ENCODE measurements at places on chromosomes 6 and 20. TPM values are rescaled to one million over a fixed set of nuclear protein-coding genes. Genes with fewer than 3 reads are reported as not detected.

DNA sequence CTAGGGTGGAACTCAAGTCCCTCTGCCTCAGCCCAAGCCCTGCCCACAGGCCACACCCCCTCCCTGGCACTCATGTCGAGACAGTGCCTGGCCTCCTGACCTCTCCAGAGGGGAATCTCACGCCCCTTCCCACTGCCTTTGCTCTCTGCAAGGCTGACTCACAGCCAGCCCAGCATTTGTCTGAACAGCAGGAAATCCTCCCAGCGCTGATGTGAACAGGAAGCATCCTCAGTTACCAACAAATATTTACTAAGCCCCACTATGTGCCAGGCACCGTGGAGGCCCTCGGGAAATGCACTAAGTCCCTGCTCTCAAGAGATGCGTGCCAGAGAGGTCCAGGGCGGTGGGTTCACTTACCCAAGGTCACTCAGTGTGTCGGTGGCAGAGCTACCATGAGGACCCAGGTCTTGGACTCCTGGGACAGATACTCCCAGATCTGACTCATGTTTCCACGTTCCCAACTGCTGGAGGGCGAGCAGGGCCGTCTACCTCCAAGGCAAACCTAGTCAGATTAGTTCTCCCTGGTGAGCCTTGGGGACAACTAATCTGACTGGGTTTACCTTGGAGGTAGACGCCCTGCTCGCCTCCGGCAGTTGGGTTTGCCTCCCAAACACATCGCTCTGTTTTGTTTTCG, 7.8 kb downstream of the ADA start:
- peaks cover 69% of the 10 kb centered on the region for H3K4me1 ChIP-seq
- DNase-seq: peak; percentile 70
- H3K4me3 ChIP-seq: peak overlapping the region; percentile 72
- H3K27ac ChIP-seq: peak overlapping the region; percentile 90

DNA sequence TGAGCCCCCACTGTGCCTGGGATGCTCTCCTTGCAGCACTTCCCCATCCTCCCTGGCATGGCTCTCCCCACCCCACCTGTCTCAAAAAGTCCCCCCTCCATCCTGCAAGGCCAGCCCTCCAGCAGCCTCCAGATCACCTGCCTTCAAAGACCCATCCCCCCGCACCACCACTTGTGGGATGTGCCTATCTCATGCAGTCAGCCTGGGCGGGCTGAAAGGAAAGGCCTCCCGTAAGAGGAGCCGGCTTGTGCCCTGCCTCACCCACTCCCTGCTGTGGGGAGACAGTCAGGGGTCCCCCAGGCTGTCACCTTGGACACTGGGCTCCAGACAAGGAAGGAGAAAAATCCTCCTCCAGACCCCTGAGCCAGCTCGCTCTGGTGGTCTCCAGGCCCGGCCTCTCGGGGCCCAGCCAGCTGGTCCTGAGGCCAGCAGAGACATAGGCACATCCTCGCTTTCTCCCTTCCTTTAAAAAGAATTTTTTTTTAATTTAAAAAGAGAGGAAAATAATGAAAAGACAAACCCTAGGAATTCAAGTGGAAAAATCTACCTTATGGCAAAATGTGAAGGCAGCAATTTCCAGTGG, 77.3 kb downstream of the GRM4 start:
- H3K27ac ChIP-seq: no peak overlapping the region
- no peaks in the 10 kb centered on the region for H3K27me3 ChIP-seq
- H3K4me3 ChIP-seq: no peak overlapping the region
- no peaks in the 10 kb centered on the region for H3K4me1 ChIP-seq
- H3K36me3 ChIP-seq: no peaks in the 10 kb centered on the region

DNA sequence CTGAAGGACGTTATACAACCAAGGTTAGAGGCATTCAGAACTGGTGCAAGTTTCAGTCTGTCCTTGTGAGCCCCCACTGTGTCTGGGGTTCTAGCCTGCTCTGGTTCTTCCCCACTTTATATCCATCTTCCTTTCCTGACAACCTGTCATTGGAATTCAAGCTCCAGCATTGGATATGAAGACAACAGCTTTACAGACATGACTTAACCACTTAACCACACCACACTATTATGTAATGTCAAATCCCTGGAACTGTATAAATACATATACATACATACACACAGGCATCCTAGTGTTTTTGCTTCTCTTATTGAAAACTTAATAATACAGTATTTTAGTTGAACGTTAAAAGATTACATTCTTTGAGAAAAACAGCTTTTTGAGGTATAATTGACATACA, 217.9 kb upstream of the SGK1 start:
- no peaks in the 10 kb centered on the region for H3K36me3 ChIP-seq
- DNase-seq: no peak
- no peaks in the 10 kb centered on the region for H3K27me3 ChIP-seq
- H3K4me3 ChIP-seq: no peak overlapping the region

DNA sequence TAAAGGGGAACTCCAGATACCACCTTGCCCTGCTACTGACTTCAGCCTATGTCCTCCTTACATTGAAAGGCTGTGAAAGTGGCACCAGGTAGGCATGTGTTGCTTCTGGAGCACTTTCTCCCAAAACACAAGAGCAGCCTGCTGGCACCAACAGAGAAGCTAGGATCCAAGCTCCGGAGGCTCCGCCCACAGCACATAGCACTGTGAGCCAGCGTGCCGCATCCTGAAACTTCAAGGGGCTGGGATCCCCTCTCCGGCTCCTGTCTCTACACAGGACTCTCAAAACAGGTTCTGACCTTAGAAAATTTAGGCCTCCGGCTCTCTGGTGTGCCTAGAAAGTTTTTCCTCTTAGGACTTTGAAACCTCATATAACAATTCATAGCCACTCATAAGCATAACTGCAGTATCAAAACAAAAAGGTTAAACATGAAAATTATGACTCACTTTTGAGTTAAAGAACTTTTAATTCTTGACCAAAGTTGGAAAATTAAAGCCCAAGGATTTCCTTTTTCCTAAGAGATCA, 41.1 kb downstream of the EZR start:
- no peaks in the 10 kb centered on the region for H3K27me3 ChIP-seq
- H3K36me3 ChIP-seq: peaks cover 31% of the 10 kb centered on the region
- DNase-seq: no peak
- H3K27ac ChIP-seq: no peak overlapping the region

DNA sequence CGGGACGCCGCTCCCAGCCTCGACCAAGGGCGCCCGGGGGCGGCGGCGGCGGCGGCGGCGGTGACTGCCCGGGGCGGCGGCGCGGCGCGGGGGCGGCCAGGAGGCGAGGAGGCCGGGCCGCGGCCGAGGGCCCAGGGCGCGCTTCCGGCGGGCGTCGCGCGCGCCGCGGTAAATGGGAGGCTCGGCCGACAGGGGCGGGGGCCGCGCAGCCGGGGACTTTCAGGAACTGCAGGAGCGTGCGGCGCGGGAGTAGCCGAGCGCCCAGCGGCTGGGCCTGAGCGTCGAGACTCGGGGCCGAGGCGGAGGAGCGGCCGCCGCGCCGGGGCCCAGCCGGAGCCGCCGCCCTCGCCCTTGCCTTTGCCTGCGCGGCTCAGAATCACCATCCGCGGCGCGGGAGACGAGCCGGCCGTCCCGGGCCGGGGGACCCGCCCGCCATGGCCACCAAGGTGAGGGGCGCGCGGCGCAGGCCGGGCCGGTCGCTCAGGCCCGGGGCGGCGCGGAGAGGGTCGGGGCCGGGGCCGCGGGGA, at the start of gene SNX9:
SNX9 (plus strand) TSS at position 246 of the 527 bp plus-strand sequence; CDS start at position 435, 189 bp downstream.
- peak within 1 kb of the TSS; percentile 80 for H3K27ac ChIP-seq
- H3K36me3 ChIP-seq: no peaks in the 10 kb centered on the region
- H3K4me3 ChIP-seq: peak within 1 kb of the TSS; percentile 96
- H3K27me3 ChIP-seq: peaks cover 24% of the 10 kb centered on the region

DNA sequence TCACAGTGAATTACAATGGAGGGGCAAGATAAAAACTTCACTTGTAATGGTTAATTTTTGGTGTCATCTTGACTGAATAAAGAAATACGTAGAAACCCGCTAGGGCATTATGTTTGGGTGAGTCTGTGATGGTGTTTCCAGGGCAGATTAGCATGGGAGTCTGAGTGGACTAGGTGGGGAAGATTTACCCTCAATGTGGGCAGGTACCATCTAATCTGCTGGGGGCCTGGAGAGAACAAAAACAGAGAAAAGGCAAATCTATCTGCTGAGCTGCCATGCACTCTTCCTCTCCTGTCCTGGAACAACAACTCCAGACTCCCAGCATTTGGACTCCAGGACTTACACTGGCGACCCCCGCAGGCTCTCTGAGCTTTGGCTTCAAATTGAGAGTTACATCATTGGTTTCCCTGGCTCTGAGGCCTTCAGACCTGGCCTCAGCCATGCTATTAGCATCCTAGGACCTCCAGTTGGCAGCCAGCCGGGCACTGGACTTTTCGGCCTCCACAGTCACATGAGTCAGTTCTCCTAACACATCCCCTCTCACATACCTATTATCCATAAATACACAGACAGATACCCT, 19.7 kb downstream of the NINL start:
- H3K27ac ChIP-seq: no peak overlapping the region
- H3K4me3 ChIP-seq: no peak overlapping the region
- no peak for DNase-seq
- H3K4me1 ChIP-seq: no peaks in the 10 kb centered on the region
- H3K36me3 ChIP-seq: no peaks in the 10 kb centered on the region

- no peak overlapping the region for H3K4me3 ChIP-seq
- H3K36me3 ChIP-seq: peaks cover 5% of the 10 kb centered on the region
- H3K27me3 ChIP-seq: no peaks in the 10 kb centered on the region
- no peak overlapping the region for H3K27ac ChIP-seq
Observed at GRCh38 chr6:118881440-118882313, 12.3 kb upstream of the ASF1A start.

- peaks cover 6% of the 10 kb centered on the region for H3K4me1 ChIP-seq
- H3K36me3 ChIP-seq: no peaks in the 10 kb centered on the region
- H3K27ac ChIP-seq: no peak overlapping the region
- DNase-seq: no peak
Observed at GRCh38 chr6:35035481-35036030, 105.6 kb downstream of the TCP11 start.

DNA sequence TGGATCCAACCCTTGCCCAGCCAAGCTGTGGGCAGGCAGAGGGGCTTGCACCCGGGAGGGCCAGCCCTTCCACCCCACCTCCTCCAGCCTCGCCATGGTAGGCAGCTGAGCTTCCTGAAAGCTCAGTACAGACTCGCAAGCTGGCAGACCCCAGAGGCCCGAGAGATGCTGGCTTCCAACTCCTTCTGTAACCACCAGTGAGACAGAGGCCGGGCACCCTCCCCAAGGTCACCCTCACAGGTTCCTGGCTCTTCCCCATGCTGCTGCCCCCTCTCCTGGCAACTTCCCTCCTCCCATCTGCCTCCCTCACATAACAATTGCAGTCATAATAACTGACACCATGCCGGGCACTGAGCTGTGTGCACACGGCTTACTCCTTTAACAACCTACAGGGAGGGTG, 26.2 kb upstream of the NOL4L start:
- H3K36me3 ChIP-seq: no peaks in the 10 kb centered on the region
- no peak overlapping the region for H3K4me3 ChIP-seq
- H3K4me1 ChIP-seq: peaks cover 14% of the 10 kb centered on the region
- peaks cover 7% of the 10 kb centered on the region for H3K27me3 ChIP-seq
- no peak overlapping the region for H3K27ac ChIP-seq

GRCh38 chr20:52294106-52294628, 102.6 kb upstream of the ZFP64 start:
- H3K36me3 ChIP-seq: no peaks in the 10 kb centered on the region
- DNase-seq: no peak
- H3K4me1 ChIP-seq: no peaks in the 10 kb centered on the region
- no peak overlapping the region for H3K4me3 ChIP-seq
- H3K27ac ChIP-seq: no peak overlapping the region

DNA sequence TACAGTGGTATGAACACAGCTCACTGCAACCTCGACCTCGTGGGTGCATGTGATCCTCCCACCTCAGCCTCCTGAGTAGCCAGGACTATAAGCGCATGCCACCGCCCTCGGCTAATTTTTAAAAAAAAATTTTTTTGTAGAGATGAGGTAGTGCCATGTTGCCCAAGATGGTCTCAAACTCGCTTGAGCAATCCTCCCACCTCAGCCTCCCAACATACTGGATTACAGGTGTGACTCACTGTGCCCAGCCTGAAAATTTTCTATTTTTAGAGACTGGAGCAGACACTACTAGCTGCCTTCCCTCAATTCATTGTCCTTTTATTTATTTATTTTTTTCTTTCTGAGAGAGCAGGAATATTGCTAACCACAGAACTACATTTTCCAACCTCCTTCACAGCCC, 20.3 kb upstream of the GTF3C6 start:
- no peak overlapping the region for H3K4me3 ChIP-seq
- H3K4me1 ChIP-seq: peaks cover 6% of the 10 kb centered on the region
- DNase-seq: no peak
- H3K27ac ChIP-seq: no peak overlapping the region

The NKAPL gene
- not detected for total RNA-seq

The EFHC1 gene
- total RNA-seq: 5.5 TPM

The SYNE1 gene
- 30.6 TPM for total RNA-seq

The OR14J1 gene
- not detected for total RNA-seq

The SLC17A1 gene
- total RNA-seq: not detected

The RGS19 gene
- 33.4 TPM for total RNA-seq
